Sciatic nerve (tissue), 2 donors: ENCODE measurements at places on chromosomes 4 and X. TPM values are rescaled to one million over a fixed set of nuclear protein-coding genes. Genes with fewer than 3 reads are reported as not detected.

Gene RTL5
- 16.2 TPM for total RNA-seq

GRCh38 chr4:2042204-2042946 is 16.8 kb upstream of the NAT8L start:
- DNase-seq: peak; percentile 61

GRCh38 chr4:10320130-10320529 is 137.1 kb downstream of the ZNF518B start:
- no peak for DNase-seq

- no peak for DNase-seq
Measured at GRCh38 chrX:45743081-45743533, 542.4 kb upstream of the DIPK2B start.

Gene ANKRD37
- total RNA-seq: 25.1 TPM

DNA sequence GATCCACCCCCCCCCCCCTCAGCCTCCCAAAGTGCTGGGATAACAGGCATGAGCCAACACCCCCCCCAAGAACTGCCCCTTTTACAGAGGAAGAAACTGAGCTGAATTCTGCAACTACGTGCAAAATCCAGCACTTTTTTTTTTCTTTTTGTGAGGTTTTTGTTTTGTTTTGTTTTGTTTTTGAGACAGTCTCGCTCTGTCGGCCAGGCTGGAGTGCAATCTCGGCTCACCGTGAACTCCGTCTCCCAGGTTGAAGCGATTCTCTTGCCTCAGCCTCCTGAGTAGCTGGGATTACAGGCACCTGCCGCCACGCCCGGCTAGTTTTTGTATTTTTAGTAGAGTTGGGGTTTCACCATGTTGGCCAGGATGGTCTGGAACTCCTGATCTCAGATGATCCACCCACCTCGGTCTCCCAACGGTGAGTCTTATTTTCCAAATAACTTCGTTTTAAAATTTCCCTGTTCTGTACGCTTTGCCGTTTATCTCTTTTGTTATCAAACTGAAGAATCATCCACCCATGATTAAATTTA is 4.9 kb downstream of the CRLF2 start:
- DNase-seq: peak; percentile 33

Gene POU3F4
- not detected for total RNA-seq

Gene ADRA2C
- 4.8 TPM for total RNA-seq

DNA sequence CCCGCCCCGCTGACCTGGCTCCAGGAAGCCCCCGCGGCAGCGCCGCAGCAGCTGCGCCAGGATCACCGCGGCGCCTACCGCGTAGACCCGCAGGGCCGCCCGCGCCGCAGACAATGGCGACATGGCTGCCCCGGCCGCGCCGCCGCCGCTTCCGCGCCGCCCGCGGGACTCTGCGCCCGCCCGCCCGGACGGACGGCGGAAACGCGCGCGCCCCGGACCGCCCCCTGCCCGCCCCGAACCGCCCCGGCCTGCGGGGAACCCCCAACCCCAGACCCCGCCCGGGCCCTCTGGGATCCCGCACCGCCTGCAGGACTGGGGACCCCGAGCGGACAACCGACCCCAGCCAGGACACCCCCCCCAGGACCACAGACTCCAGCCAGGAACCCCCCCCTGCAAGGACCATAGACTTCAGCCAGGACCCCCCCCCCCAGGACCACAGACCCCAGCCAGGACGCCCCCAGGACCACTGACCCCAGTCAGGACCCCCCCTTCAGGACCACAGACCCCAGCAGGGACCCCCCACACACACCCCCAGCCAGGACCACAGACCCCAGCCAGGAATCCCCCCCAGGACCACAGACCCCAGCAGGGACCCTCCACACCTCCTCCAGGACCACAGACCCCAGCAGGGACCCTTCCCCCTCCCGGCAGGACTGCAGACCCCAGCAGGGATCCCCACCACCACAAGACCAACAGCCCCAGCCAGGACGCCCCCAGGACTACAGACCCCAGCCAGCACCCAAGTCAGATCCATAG is at the start of the genes DHRSX and ZBED1:
TSS of gene DHRSX (minus strand) at position 174 of the 756 bp plus-strand sequence. CDS start at position 123, 51 bp downstream.
TSS of gene ZBED1 (minus strand) at position 174 of the 756 bp plus-strand sequence. CDS start 10,257 bp downstream, outside the sequence.
- peak; percentile 74 for DNase-seq

DNA sequence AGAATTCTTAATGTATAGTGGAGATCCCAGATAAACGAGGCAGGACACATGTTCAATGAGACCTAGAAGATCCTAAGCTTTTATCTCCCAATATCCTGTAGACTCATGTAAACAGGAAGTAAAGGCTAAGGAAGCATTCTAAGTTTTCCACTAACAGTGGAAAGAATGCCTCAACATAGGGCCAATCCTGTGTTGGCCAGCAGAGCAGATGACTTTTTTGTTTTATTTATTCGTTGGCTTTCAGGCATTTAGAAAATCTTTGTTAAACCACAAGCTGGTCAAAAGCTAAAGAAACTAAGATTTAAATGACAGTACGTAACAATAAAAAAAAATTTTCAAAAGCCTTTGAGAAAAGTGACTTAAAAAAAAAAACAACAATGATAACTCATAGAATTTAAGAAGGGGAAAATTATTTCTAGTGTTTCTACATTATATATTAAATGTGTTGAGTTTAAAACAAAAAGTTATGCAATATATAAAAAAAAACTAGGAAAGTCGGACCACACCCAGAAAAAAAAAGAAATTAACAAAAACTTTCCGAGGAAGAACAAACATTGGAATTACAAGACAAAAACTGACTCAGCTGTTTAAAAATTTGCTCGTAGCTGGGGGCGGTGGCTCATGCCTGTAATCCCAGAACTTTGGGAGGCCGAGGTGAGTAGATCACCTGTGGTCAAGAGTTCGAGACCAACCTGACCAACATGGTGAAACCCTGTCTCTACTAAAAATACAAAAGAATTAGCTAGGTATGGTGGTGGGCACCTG is 759.3 kb downstream of the FSTL5 start:
- no peak for DNase-seq

DNA sequence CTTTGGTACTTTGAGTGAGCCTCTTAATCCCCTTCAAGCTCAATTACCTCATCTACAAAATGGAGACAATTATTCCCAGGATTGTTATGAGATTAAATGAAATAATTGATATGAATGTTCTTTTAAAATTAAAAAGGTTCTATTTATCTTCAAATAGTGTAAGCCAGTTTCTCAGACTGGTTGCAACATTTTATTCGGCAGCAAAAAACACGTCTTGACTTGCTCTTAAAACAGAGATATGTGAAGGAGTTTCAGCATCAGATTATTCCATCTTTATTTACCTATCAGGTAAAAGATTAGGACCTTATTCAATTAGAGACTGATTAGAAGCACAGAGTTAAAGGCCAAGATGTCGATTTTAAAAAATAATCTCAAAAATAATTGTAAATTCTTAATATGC is 10.5 kb downstream of the NDNF start:
- no peak for DNase-seq

DNA sequence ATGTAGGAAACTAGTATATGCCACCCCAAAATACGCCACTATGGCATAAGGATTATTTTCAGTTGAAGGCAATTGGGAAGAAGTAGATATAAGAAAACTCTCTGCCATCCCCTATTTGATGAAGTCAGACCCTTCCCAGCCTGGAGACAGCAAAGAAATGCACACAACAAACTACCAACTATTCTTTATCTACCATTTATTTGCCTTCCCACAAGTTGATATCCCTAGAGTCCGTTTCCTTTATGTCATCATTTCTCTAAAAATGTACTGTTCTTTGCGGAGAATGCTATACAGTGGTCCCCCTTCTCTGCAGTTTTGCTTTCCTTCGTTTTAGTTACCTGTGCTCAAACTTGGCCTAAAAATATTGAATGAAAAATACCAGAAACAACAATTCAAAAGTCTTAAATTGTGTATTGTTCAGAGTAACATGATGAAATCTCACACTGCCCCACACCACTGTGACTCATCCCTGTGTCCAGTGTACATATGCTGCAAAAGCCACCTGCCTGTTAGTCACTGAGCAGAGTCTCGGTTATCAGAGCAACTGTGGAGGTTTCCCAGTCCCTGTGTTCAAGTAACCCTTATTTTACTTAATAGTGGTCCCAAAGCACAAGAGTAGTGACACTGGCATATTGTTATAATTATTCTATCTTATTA is 152.3 kb downstream of the WDFY3 start:
- no peak for DNase-seq

Gene NPNT
- total RNA-seq: 39.4 TPM

- no peak for DNase-seq
Measured at GRCh38 chrX:138858438-138858837, 146.9 kb upstream of the FGF13 start.

Gene VEGFD
- 4.6 TPM for total RNA-seq

Gene EDA2R
- total RNA-seq: 2.9 TPM
